Retina (tissue), 1 donor: ENCODE measurements at places on chromosomes 1 and 21.

GRCh38 chr1:151968791-151969399 is 24.8 kb downstream of the S100A10 start:
- no peak for DNase-seq

- DNase-seq, result no peak
Measured at GRCh38 chr1:181133441-181133951, 45.0 kb downstream of the IER5 start.

DNA sequence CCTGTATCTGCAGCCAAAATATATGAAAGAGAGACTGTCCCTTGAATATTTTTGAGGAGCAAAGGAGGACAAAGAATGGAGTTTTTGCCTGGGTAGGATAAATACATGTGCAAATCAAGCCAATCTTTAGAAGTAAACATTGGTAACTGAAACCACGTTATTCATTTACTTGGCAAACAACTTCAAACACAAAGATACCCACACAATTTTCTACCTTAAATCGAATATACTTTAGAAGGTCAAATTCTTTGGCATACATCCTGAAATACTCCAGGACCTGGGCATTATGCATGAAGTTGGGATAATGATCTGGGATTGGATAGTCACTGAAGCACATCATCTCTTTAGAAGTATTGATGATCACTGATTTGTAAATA is 9.6 kb downstream of the FMO5 start:
- DNase-seq, result no peak

GRCh38 chr1:203954788-203955552 is 93.6 kb downstream of the SNRPE start:
- DNase-seq, result no peak

- no peak for DNase-seq
Measured at GRCh38 chr1:65083263-65083896, 64.6 kb upstream of the AK4 start.

- DNase-seq, result peak; percentile 27
Measured at GRCh38 chr1:67764633-67765032, 68.6 kb downstream of the GNG12 start.

DNA sequence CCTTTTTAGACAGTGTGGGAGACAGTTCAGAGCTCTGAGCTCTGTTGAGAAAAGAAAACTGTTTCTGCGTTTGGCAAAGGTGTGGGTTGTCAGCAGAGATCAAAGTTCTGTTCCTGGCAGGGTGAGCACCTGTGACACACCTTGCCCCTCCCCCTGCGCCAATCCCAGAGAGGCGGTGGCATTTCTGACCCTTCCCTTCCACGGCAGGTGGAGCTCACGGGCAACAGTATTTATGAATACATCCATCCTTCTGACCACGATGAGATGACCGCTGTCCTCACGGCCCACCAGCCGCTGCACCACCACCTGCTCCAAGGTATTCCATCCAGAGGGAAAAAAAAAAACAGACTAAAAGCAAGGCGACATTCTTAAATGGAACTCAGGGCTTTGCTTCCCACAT is 20.7 kb downstream of the SIM2 start:
- DNase-seq, result no peak

GRCh38 chr1:84146411-84147032 is 2.5 kb downstream of the PRKACB start:
- no peak for DNase-seq

DNA sequence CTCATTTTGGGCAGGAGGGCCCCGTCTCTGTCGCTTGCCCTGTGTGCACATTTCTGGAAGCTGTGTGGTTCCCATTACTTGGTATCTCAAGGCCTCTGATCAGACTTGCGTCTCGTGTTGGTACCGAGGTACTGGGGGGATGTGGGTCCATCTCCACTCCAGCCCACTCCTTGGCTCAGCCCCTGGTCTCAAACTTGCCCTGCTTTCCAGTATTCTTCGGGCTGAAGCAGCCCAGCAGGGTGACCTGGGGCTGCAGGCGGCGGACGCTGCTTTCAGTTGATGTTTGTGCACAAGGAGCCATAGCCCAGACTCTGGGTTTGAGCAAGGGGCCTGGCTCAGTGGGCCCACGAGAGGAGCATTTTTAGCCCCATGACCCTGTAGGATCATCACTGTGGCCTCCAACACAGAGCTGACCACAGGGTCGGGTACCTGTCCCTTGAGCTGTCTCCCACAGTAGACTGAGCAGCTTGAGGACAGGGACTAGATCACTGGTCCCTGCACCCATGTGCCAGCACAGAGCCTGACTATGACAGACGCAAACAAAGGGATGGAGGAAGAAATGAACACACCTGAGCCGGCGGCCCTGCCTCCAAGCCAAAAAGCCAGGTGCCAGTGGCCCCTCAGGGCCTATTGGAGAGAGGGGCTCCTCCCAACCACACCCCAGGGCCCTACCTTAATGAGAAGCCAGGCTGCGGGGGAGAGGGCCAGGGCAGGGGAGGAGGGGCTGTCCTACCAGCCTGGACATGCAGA is 46.8 kb downstream of the CHD5 start:
- DNase-seq, result no peak

DNA sequence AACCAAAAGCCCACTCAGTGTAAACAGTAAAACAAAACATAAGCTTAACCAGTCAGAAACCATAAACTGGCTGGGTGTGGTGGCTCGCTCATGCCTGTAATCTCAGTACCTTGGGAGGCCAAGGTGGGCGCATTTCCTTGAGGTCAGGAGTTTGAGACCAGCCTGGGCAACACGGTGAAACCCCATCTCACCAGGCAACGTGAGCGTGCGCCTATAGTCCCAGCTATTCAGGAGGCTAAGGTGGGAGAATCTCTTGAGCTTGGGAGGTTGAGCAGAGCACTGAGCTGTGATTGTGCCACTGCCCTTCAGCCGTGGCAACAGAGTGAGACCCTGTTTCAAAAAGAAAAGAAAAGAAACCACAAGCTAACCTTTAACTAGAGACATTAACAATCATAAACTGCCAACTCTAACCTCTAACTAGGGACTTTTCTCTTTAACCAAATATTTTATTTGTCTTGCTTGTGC is 13.1 kb upstream of the PRRC2C start:
- no peak for DNase-seq

DNA sequence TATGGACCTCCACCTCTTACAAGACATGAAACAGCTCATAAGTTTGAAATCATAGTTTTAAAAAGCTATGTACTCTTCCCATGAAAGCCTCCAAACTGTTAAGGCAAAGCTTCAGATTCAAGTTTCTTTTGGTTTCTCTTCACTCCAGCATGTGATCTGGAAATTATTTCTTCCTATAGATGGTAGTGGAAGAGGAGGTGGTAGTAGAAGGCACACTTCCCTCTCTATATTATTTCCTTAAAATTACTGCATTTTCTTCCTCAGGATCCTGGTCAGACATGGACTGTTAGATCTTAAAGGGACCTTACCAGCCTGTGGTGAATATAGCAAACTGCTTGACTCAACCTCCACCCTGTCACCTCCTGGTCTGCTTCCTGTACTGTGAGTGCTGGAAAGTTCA is 31.9 kb downstream of the NHLH2 start:
- no peak for DNase-seq

- DNase-seq, result no peak
Measured at GRCh38 chr1:114113411-114114184, 40.1 kb downstream of the SYT6 start.

DNA sequence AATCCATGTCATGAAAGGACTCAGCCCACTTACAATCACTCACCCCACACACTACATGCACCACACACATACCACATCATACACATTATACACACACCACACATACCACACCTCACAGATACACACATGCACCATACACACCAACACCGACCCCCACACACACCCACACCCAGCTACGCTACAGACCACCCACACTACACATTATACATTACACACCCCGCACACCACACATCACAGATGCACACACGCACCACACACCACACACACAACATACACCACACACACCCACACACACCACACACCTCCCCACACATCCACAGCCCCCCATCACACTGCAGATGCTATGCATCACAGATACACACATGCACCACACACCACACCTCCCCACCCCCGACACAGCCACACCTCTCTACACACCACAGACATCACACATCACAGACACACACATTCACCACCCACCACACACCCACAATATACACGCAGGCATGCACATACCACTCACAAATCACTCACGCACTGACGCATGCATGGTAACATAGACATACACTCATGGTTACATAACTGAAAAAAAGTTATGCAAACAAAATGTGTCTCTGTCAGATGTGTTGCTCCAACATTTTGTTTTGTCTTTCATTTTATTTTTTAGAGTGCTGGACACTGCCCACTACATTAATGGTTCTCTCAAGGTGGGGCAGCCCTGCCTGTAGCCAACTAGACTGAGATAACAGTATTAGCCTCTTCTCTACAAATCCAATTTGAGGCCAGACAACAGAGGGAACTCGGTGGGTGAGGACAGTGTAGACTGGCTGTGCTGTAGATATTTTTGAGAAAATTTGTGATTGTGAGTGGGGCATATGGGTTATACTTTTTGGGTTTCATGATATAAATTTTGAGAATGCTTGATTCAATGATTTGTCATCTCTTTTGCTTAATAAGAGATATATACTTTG is 15.2 kb upstream of the PGBD2 start:
- DNase-seq, result no peak

DNA sequence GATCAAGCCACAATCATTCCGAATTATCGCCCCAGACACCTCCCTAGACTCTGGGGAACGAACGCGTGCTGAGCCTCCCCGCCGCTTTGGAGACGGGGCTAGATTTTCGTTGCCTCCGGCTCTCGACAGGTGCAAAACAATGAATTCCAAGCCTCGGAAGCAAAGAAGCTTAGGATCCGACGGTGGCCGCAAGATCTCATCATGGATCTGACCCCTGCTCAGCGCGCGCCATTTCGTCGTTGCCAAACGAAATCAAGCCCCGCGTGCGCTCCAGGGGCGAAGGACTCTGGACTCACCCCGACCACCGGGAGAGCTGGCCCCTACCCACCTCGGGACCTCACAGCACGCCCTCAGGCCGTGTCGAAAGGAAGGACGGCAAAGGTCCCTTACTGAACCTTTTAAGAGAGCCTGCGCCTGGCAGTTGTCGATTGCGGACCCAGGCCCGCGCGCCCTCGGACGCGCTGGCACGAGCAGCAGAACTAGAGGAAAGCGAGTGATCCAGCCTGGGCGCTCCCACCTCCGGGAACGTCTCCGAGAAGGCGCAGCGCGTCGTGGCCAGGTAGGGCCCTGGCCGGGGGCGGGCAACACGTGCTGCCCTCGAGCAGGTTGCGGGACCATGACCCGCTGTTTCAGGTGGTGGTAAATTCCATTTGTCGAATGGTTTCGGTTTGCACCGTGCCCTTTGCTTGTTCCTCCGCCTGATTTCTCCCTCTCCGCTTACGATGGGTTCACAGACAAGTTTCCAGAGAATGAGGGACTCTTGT is 1.6 kb upstream of the RUNX3 start:
- DNase-seq, result peak; percentile 85

DNA sequence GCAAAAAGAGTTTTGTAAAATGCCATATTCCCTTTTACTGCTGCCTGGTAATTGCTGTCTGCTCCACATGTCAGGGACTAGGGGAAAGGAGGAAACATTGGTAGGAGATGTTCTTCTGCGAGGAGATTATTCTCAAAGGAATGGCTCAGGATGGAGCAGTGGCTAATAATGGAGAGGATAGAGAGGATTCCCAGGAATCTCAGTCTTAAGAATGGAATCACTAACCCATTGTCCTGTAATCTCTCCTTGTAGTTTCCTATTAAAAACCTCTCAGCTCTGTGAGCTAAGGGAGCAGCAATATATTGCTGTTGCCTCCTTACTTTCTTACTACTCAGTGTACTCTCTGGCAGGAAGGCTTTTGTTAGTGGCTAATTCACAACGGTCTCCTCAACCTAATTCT is 175.4 kb downstream of the HS2ST1 start:
- no peak for DNase-seq

- DNase-seq, result no peak
Measured at GRCh38 chr1:99229122-99229521, 35.2 kb upstream of the PLPPR4 start.

DNA sequence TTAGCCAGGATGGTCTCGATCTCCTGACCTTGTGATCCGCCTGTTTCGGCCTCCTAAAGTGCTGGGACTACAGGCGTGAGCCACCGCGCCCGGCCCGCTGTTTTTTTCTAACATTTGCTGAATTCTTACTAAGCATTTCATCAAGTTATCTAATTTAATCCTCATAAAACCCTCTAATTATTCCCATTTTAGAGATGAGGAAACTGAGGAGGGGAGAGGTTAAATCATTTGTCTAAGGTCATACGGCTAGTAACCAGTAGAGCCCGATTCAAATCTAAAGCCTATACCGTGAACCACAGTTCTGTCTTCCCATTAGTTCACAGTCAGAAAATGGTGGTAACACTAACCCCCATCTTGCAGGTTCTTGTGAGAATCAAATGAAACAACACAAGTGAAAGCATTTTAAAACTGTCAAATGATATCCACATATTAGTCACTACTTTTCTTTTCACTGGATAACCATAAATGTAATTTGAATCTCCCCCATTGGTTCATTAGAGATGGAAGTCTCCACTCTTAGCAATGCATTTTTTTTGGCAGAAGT is 10.6 kb downstream of the HEYL start:
- no peak for DNase-seq

DNA sequence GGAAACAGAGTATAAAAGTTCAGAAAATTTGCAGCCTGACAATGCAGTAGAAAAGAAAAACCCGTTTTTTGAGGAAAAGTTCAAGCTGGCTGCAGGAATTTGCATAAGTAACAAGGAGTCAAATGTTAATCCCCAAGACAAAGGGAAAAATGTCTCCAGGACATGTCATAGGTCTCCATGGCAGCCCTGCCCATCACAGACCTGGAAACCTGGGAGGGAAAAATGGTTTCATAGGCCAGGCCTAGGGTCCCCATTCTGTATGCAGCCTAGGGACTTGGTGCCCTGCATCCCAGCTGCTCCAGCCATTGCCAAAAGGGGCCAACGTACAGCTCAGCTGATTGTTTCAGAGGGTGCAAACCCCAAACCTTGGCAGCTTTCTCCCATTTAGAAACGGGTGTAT is 3.6 kb upstream of the KCNT2 start:
- no peak for DNase-seq

DNA sequence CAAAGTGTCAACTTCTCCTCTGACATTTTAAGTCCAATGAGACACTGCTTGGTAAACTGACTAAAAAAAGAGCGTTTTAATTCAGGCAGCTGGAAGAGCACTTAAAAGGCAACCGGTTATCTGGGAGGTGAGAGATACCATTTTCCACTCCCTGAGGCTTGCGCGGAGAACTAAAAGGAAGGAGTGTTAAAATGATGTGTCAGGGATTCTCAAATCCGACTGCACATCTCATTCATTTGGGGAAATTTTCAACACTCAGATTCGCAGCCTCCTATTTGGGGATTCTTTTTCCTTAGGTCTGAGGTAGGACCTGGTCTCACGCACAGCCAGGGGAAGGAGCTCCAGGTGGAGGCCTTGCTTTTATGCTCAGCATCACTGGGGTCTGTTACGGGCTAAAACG is 153.9 kb downstream of the GABPA start:
- DNase-seq, result no peak

DNA sequence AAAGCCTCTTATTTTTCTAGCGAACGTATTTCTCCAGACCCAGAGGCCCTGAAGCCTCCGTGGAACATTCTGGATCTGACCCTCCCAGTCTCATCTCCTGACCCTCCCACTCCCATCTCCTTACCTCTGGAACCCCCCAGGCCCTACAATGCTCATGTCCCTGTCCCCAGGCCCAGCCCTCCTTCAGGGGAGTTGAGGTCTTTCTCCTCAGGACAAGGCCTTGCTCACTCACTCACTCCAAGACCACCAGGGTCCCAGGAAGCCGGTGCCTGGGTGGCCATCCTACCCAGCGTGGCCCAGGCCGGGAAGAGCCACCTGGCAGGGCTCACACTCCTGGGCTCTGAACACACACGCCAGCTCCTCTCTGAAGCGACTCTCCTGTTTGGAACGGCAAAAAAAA is 68.7 kb downstream of the ALPL start:
- DNase-seq, result no peak

GRCh38 chr21:14712121-14712715 is 166.1 kb upstream of the SAMSN1 start:
- DNase-seq, result no peak
